ENCODE measurements at places on chromosomes 7 and 10.

DNA sequence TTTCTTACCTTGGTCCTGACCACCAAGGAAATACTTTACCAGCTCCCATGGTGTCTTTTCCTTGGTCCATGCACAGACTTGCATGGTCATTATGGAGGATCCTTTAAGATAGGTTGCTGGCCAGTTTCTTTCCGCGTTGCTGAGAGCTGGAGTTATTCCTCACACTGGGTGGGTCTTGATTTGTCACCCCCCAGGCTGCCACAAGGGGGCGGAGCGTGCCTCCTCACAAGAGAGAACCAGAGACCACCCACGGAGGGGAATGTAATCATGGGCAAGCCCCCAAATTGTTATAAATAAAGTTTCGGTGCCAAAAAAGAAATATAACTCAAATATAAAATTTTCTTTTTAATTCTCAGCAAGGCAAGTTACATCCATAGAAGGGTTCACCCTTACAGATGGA, 10.5 kb upstream of the TRIM24 start:
- DNase-seq: peak; percentile 27

DNA sequence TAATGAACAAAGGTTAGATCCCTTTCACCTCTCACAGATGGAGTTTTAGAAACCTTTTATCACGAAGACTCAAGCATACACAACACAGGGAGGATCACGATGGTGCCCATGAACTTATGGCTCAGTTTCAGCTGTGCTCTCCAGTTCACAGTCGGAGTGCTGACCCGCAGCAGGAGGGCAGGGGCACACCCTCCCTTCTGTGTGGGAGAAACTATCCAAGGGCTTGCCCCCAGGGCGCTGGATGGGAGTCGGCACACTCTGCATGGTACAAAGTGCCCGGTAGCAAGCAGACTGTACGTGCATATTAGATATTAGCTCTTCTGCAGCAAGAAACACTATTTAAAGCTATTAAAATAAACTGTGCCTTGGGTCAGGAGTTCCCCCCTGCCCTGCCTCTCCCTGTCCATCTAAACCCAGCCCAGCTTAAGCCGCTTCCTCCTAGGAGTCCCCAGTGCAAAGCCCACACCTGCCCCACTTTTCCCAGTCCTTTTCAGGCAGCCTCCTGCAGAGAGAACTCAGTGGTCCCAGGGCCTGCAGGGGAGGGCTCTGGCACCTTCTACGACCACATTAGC, 76.5 kb downstream of the CHST15 start:
- DNase-seq: no peak

- DNase-seq: no peak
Observed at GRCh38 chr10:24132741-24133140, 76.2 kb upstream of the KIAA1217 start.

DNA sequence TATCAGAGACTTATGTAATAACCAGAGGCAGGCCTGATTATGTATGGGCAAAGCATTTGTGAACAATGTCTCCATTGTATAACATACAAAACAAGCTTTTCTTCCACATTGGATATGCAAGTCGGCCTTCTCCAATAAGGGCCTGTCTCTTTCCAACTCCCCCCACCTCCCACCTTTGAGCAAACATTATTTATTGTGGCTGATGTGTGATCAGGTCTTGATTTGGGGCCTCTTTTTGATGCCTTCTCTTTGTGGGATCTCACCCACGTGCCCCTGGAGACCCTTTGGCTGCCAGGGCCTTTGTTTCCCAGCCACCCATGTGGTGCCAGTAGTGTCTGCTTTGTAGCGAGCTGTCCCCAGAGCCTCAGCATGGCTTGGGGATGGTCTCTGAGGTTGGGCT, 53.0 kb downstream of the TCF7L2 start:
- DNase-seq: no peak

DNA sequence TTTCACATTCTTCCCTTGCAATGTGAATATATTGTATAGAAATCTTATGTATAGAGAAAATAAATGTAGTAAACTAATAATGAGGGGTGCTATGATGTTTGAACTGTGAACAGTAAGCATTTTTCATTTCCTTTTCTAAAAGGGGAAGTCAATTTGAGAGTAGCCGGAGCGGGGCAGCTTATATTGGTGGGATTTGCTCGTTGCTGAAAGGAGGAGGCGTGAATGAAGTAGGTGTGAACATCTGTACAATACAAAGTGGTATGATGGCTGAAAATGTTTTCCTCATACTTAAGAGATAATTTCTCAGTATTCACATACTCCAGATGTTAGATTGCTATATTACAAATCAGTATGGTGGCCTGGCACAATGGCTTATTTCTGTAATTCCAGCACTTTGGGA, 87.1 kb downstream of the SRI start:
- no peak for DNase-seq

DNA sequence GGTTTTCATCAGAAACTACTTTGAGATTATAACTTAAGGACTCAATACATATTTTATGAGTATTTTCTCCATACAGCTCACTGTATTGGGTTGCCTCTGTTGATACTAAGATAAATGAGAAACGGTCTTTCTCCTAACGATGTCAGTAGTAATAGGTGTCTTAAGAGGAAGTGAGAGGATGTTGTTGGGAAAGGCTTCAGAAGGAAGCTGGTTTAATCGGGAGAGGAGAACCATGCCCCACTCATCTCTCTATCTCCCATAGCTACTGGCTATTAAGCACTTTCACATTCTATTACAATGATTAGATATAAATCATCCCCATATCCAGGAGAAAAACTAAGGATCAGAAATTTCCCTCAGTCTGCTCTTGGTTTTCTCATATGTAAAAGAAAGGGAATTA, 2.0 kb downstream of the CLEC5A start:
- DNase-seq: no peak

GRCh38 chr7:18806177-18806576, 310.6 kb downstream of the HDAC9 start:
- no peak for DNase-seq

GRCh38 chr7:57210212-57210611, 78.0 kb upstream of the ZNF479 start:
- no peak for DNase-seq

DNA sequence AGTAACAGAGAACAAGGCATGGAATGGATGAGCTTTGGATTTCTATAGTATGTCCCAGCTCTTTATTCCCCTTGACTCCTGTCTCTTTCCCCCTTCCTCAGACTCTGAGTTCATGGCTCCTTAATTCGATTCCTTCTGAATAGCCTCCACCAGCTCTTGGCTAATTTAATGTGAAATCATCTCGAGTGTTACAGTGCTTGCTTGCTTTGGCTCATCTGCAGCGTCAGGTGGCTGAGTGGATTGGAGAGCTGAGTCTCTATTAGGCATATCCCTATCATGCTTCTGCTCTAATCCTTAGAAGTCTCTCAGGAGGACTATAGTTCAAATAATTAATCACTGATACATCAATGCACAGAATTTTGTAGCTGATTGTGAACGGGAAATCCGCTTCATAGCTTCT, 134.6 kb downstream of the LRRC4 start:
- no peak for DNase-seq

GRCh38 chr10:125209591-125210355, 49.4 kb upstream of the CTBP2 start:
- no peak for DNase-seq

Measured in stimulated activated effector memory CD8-positive, alpha-beta T cell treated with anti-CD3 and anti-CD28 coated beads, Interleukin-12 subunit alpha, Interleukin-12 subunit beta, amount 100 ng/mL, for 72 hours (primary cell).